ENCODE measurements at places on chromosomes 2 and 18. TPM values are rescaled to one million over a fixed set of nuclear protein-coding genes. Genes with fewer than 3 reads are reported as not detected.

DNA sequence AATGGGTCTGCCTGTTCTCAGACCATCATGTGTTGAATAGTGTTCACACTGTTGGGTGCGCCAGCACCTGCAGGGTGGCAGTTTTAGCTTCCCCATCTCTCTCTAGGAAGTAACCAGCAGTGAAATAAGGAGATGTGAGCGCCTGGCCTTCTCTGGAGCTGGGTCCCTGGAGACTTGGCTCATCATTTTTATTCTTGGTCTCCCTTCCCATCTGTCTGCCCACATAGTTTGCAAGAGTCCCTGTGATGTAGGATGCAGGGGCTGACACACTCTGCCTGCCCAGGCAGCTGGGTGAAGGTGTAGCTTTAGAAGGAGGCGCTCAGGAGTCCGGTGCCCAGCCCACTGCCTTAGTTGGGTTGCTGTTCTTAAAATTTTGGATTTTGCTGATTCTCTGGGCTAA lies 172.2 kb downstream of the LDLRAD4 start:
- DNase-seq: no peak
- H3K27ac ChIP-seq: no peak overlapping the region
- H3K4me3 ChIP-seq: no peak overlapping the region
- H3K4me1 ChIP-seq: no peaks in the 10 kb centered on the region
- no peaks in the 10 kb centered on the region for H3K36me3 ChIP-seq

- H3K27me3 ChIP-seq: no peaks in the 10 kb centered on the region
- no peak overlapping the region for H3K4me3 ChIP-seq
- no peak overlapping the region for H3K27ac ChIP-seq
- no peak for DNase-seq
- no peaks in the 10 kb centered on the region for H3K36me3 ChIP-seq
- no peaks in the 10 kb centered on the region for H3K4me1 ChIP-seq
Observed at GRCh38 chr2:27808418-27808817, 36.9 kb downstream of the MRPL33 start.

DNA sequence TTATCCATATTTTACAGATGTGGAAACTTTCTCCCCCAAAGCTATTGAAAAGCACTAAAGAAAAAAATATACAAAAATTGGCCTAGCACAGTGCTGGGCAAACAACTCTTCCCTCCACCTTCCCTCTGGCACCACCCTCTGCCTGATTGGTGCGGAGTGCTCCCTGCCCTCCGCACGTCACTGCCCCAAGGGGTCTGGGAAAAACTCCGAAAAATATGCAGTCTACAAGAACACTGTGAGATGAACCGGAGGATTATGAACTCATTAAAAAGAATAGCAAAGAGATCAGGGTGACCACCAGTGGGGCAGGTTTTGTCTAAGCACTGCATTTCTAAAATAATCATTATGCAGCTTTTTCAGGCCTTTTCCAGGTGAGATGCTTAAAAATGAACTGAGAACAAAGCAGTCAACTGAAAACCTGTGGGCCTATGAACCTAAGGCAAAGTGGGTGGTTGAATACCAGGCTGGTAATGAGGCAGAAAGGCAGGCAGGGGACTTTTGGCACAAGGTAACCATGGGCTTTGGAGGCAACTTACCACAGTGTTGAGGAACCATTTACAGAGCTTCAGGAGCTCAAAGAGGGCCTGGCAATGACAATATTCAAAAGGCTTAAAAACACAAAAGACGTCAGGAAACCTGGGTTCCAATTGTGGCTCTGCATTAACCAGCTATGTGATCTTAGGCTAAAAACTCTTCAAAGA lies 57.5 kb downstream of the AAK1 start:
- no peak overlapping the region for H3K27ac ChIP-seq
- DNase-seq: no peak
- no peaks in the 10 kb centered on the region for H3K36me3 ChIP-seq
- H3K4me1 ChIP-seq: no peaks in the 10 kb centered on the region

DNA sequence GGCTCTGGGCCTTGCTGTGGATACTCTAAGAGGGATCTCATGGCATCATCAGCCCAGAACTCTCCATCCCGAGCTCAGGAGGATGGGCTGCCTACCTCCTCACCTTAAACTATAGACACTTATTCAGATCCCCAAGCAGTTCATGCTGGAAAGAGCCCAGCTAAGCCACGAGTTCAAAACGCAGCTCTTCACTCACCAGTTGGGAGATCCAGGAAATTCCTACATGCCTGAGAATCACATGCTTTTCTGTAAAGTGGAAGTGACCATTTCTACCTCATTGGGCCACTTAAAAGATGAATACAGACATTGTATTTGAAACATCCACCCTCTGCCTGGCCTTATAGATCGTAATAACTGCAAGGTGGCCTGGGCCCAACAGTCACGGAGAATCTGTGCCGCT lies 6.6 kb downstream of the ATOH8 start:
- H3K4me3 ChIP-seq: no peak overlapping the region
- H3K27me3 ChIP-seq: peaks cover 10% of the 10 kb centered on the region
- H3K4me1 ChIP-seq: peaks cover 4% of the 10 kb centered on the region
- H3K27ac ChIP-seq: no peak overlapping the region
- H3K36me3 ChIP-seq: no peaks in the 10 kb centered on the region
- DNase-seq: no peak

GRCh38 chr2:32825291-32825712 lies 121.5 kb upstream of the LTBP1 start:
- no peaks in the 10 kb centered on the region for H3K27me3 ChIP-seq
- no peak for DNase-seq
- no peak overlapping the region for H3K4me3 ChIP-seq
- no peak overlapping the region for H3K27ac ChIP-seq
- no peaks in the 10 kb centered on the region for H3K36me3 ChIP-seq
- no peaks in the 10 kb centered on the region for H3K4me1 ChIP-seq

DNA sequence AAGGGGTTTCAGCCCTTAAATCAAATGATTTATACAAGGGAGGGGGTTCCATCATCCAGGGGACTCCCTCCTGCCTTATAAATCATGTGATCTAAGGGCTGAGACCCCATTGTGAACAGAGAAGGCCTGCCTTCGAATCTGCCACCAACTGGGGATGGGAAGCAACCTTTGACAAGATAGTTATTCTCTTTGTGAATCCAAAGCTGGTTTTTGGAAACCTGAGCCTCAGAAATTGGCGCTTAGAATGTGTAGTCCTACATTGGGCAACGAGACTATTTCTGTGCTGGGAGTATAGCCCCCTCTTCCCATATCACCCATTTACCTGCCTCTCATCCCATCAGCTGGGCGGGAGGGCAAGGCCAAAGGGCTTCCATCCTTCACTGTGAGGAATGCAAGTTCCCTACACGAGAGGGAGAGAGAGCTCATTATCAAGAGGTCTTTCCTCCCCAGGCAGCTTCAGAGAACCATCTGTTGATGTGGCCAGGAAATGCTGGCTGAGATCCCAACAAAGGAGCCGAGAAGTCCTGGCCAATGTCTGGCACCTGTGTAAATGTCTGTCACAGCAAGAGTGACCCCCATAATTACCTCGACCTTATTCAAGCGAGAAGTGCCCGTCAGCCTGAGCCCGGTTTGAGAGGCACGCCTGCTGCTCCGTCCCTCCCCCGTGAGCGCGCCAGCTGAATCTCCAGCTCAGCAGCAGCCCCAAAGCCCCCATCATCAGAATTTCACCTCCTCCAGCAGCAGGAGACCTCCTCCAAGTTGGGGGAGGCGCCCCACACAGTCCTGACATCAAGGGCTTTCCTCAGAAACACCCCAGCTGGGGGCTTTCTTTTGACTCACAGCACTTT lies 48.4 kb upstream of the APCDD1 start:
- H3K27me3 ChIP-seq: peaks cover 38% of the 10 kb centered on the region
- DNase-seq: no peak
- no peak overlapping the region for H3K4me3 ChIP-seq
- H3K27ac ChIP-seq: no peak overlapping the region
- H3K4me1 ChIP-seq: no peaks in the 10 kb centered on the region
- no peaks in the 10 kb centered on the region for H3K36me3 ChIP-seq

GRCh38 chr18:811182-811891 lies 705 bp downstream of the YES1 start:
- H3K36me3 ChIP-seq: no peaks in the 10 kb centered on the region
- H3K4me1 ChIP-seq: peaks cover 18% of the 10 kb centered on the region
- H3K27me3 ChIP-seq: no peaks in the 10 kb centered on the region
- H3K27ac ChIP-seq: peak overlapping the region; percentile 81

DNA sequence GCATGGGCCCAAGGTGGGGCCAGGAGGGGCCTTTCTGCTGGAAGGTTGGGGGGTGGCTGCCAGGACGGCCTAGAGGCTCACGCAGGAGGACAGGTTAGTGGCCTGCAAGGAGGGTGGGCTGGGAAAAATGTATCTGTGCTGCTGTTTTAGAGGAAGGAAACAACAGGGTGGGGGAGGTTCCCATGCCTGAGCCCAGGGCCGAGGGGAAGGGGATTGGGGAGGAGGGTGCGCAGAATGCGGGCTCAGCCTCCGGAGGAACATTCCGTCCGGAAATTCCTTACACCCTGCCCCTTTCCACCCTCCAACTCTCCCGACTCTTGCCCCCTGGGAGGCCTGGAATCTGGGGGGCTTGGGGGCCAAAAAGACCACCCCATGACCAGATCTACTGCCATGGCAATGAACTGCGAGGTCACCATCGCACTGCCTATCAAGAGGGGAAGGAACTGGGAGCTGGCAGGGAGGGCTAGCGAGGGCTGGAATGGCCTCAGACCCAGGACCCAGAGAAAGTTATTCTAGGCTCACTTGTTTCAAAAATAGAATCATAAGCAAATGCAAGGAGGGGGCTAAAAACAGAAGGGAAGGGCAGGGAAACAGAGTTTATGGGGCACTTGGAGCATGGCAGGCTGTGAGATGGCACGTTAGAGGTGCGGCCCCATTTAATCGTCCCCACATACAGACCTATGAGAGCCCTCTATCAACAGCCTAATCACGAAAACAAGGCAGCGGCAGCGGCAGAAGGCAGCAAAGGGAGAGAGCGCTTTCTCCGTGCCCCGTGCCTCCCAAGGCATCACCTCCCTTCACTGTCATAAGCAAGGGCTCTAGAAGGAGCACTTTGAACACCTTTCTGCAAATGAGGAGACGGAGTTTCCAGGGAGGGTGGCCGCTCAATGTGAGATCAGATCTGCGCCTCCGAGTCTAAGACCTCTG lies 90.4 kb downstream of the TNS1 start:
- no peaks in the 10 kb centered on the region for H3K4me1 ChIP-seq
- no peak for DNase-seq
- H3K27ac ChIP-seq: no peak overlapping the region
- H3K4me3 ChIP-seq: no peak overlapping the region
- no peaks in the 10 kb centered on the region for H3K27me3 ChIP-seq

- no peak overlapping the region for H3K4me3 ChIP-seq
- H3K27ac ChIP-seq: no peak overlapping the region
- no peaks in the 10 kb centered on the region for H3K4me1 ChIP-seq
- H3K27me3 ChIP-seq: peaks cover 5% of the 10 kb centered on the region
Observed at GRCh38 chr2:238776003-238776760, 71.7 kb upstream of the TWIST2 start.

DNA sequence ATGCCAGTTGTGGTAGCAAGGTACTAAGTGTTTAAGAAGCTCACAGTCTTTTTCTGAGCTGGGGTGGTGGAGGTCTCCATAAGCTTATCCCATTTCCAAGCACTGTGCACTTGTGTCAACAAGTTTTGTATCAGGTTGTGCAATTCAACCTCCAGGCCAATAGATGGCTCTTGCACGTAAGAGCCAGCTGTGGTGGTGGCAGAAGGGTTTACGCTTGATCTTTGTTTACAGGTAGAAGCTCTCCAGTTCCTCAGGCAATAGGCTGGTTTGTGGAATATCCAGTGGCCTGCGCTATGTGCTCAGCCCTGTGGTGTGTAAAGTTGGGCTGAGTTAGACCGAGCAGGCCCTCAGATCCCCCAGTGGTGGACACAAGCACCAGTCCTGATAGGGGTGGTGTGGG lies 89.7 kb upstream of the CNTNAP5 start:
- no peaks in the 10 kb centered on the region for H3K27me3 ChIP-seq
- no peak overlapping the region for H3K4me3 ChIP-seq
- H3K4me1 ChIP-seq: no peaks in the 10 kb centered on the region

- H3K27ac ChIP-seq: no peak overlapping the region
- H3K36me3 ChIP-seq: no peaks in the 10 kb centered on the region
- DNase-seq: no peak
- no peak overlapping the region for H3K4me3 ChIP-seq
Observed at GRCh38 chr18:8708670-8709069, 3.3 kb downstream of the MTCL1 start.

DNA sequence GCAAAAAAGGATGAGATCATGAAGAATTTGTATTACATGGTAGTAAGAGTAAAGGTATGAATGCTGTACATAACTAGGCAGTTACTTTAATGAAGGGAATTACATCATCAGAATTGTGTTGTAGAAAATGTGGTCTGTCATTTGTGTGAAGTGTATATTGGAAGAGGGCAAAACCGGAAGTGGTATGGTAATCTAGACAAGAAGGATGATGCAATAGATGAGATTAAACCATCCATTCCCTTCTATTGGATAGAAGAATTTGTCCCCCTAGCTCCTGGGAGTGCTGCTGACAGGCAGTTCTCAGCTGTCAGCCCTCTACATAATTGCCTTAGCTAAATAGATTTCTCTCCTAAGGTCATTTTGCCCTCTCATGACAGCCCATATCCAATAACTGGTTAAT lies 55.9 kb upstream of the BARD1 start:
- H3K27ac ChIP-seq: no peak overlapping the region
- H3K4me3 ChIP-seq: no peak overlapping the region
- no peaks in the 10 kb centered on the region for H3K4me1 ChIP-seq
- H3K27me3 ChIP-seq: no peaks in the 10 kb centered on the region

DNA sequence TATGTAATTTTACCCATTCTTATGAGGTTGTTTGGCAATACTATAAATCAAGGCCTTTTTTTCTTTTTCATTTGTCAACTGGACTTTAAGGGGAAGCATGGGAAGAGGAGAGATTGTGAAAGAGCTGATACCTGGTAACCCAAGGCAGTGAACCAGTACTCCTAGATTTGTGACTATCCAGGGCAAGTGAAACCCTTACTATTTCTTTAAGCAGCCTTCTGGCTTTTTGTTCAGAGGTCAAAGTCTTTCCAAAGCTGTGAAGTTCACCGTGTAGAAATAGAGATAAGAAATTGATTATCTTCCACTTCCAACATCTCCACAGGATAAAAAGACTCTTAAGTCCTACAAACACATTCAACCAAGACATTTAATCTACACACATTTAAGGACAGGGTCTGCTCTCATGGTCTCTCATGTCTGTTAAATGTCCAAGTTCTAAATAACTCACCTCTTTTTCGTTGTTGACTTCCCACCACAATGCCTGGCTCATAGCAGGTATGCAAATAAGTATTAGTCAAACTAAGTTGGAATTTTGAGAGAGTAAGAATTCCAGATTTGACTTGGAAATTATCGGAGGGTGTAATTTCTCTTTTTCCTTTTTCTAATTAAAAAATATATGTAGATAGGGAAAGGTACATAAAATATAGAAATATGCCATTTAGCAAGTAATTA lies 485.8 kb downstream of the STK39 start:
- H3K27me3 ChIP-seq: peaks cover 11% of the 10 kb centered on the region
- H3K36me3 ChIP-seq: no peaks in the 10 kb centered on the region
- H3K27ac ChIP-seq: no peak overlapping the region
- DNase-seq: no peak
- no peaks in the 10 kb centered on the region for H3K4me1 ChIP-seq

The PCARE gene
- total RNA-seq: not detected

The UPP2 gene
- total RNA-seq: not detected

The KHK gene
- 6.7 TPM for total RNA-seq

The VIL1 gene
- 0.49 TPM for total RNA-seq
